IPS DF 6.9 (cell line): ENCODE measurements at places on chromosomes 1 and 21.

DNA sequence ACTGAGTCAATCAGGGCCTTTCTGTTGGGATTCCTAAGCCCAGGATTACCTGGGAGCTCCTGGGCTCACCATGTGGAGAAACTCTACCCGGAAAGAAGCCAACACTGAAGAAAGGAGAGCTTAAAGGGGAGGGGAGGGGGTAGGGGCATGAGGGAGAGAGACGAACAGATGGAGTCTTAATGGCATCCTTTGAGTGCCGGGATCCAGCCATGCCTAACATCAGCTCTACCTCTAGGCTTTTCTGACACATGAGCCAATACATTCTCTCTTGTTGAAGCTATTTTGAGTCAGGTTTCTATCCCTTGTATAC is 75.0 kb downstream of the NPHP4 start:
- no peaks in the 10 kb centered on the region for H3K27me3 ChIP-seq
- H3K36me3 ChIP-seq, result no peaks in the 10 kb centered on the region
- DNase-seq, result no peak

- no peak for DNase-seq
- H3K27ac ChIP-seq, result no peak overlapping the region
- no peaks in the 10 kb centered on the region for H3K4me1 ChIP-seq
- no peak overlapping the region for H3K4me3 ChIP-seq
- no peaks in the 10 kb centered on the region for H3K27me3 ChIP-seq
These were observed 172.6 kb upstream of the ADAMTS5 start for GRCh38 chr21:27139526-27139925.

GRCh38 chr1:222441066-222441465 is 106.8 kb downstream of the HHIPL2 start:
- H3K27ac ChIP-seq, result no peak overlapping the region
- H3K27me3 ChIP-seq, result no peaks in the 10 kb centered on the region
- 0 out of 2 replicates have a peak, but pooled peaks cover 1% of the 10 kb centered on the region for H3K4me1 ChIP-seq
- no peak overlapping the region for H3K4me3 ChIP-seq

GRCh38 chr1:1080122-1080757 is 6.1 kb upstream of the RNF223 start:
- H3K27me3 ChIP-seq, result no peaks in the 10 kb centered on the region
- DNase-seq, result no peak
- no peak overlapping the region for H3K27ac ChIP-seq
- peaks cover 1% of the 10 kb centered on the region; the same call in 1 of the 2 replicates for H3K4me1 ChIP-seq

DNA sequence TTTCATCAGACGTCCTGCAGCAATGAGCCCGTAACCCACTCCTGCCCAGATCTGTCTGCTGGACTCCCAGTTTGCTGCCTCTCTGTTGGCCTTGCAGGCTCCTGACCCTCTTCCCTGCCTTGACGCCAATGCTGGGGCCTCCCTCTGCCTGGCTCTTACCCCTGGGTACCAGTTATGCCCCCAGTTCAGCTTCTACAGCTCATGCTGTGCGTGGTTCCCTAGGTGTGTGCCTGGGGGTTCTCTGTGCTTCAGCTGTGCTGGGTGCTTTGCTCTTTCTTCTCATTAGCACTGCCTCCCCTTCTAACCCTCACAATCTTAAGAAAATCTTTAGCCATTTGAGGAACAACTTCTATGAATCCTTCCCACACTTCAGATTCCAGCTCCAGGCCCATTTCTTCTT is 151.4 kb downstream of the ZSCAN20 start:
- H3K27ac ChIP-seq, result no peak overlapping the region
- no peaks in the 10 kb centered on the region for H3K27me3 ChIP-seq
- no peaks in the 10 kb centered on the region for H3K4me1 ChIP-seq
- H3K4me3 ChIP-seq, result no peak overlapping the region

- no peaks in the 10 kb centered on the region; the same call in none of the 2 replicates for H3K4me1 ChIP-seq
- H3K27me3 ChIP-seq, result no peaks in the 10 kb centered on the region
- DNase-seq, result no peak
- no peaks in the 10 kb centered on the region for H3K36me3 ChIP-seq
These were observed 169.3 kb upstream of the IVNS1ABP start for GRCh38 chr1:185486346-185486745.

GRCh38 chr21:37555672-37556261 is 189.2 kb downstream of the DYRK1A start:
- DNase-seq, result no peak

GRCh38 chr1:170668209-170669106 is 4.5 kb downstream of the PRRX1 start:
- no peak for DNase-seq
- H3K36me3 ChIP-seq, result no peaks in the 10 kb centered on the region
- H3K4me1 ChIP-seq, result peaks cover 1% of the 10 kb centered on the region; the same call in 1 of the 2 replicates

GRCh38 chr1:200909071-200909470 is 14.4 kb downstream of the INAVA start:
- H3K27me3 ChIP-seq, result no peaks in the 10 kb centered on the region
- no peak for DNase-seq
- H3K36me3 ChIP-seq, result peaks cover 32% of the 10 kb centered on the region

DNA sequence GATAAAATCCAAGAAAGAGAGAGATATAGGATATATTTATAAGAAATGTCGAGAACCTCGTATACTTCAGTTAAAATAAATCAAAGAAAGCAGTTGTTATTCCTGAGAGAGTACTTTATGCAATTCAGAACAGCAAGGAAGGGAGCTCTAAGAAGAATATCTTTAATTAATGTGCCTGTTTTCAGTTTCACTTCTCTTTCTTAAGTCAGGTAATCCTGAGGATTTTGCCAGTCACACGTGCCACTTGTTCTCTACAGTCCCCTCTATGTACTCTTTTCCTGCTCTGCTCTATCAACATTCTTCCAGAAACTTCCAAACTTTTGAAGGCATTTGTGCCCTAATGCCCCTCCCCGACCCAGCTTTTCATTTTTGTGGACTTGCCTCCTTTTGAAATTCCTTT is 211.9 kb downstream of the AKT3 start:
- no peaks in the 10 kb centered on the region for H3K4me1 ChIP-seq
- DNase-seq, result no peak
- no peaks in the 10 kb centered on the region for H3K27me3 ChIP-seq
- H3K36me3 ChIP-seq, result no peaks in the 10 kb centered on the region
- no peak overlapping the region for H3K27ac ChIP-seq

DNA sequence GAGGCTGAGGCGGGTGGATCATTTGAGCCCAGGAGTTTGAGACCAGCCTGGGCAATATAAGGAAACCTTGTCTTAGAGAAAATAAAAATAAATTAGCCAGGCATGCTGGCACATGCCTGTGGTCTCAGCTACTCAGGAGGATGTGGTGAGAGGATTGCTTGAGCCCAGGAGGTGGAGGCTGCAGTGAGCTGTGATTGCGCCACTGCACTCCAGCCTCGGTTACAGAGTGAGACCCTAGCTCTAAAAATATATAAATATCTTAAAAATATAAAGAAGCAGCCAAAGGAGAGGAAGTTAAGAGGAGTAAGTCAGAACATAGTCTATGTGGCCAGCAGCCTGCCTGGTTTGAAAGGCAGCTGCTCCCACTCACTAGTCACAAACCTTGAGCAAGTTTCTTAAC is 4.5 kb upstream of the IL10RB start:
- no peaks in the 10 kb centered on the region for H3K27me3 ChIP-seq
- H3K4me3 ChIP-seq, result no peak overlapping the region
- no peak overlapping the region for H3K27ac ChIP-seq
- H3K4me1 ChIP-seq, result no peaks in the 10 kb centered on the region
- DNase-seq, result no peak
- no peaks in the 10 kb centered on the region; the same call in 1 of the 2 replicates for H3K36me3 ChIP-seq

GRCh38 chr1:181742426-181742825 is 259.1 kb downstream of the CACNA1E start:
- H3K27ac ChIP-seq, result no peak overlapping the region
- H3K36me3 ChIP-seq, result no peaks in the 10 kb centered on the region
- DNase-seq, result no peak

DNA sequence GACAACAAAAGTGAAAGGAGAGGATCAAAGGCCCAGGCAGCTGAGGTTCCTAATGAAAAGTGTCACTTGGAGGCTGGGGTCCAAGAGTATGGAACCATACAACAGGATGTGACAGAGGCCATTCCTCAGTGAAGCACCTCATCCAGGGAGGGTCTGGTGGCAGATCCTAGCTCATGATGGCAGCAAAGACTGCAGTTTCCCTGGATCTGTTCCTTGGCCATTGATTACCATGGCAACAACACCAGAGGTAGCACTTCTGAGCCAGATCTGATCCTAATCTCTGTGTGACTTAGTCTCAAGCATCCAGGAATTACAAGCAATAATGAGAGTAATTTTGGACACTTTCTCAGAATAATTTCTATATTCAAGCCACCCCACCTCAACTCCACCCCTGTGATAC is 12.9 kb downstream of the FAM177B start:
- H3K27me3 ChIP-seq, result no peaks in the 10 kb centered on the region
- no peak for DNase-seq
- H3K36me3 ChIP-seq, result no peaks in the 10 kb centered on the region
- H3K4me3 ChIP-seq, result no peak overlapping the region
- no peaks in the 10 kb centered on the region for H3K4me1 ChIP-seq

DNA sequence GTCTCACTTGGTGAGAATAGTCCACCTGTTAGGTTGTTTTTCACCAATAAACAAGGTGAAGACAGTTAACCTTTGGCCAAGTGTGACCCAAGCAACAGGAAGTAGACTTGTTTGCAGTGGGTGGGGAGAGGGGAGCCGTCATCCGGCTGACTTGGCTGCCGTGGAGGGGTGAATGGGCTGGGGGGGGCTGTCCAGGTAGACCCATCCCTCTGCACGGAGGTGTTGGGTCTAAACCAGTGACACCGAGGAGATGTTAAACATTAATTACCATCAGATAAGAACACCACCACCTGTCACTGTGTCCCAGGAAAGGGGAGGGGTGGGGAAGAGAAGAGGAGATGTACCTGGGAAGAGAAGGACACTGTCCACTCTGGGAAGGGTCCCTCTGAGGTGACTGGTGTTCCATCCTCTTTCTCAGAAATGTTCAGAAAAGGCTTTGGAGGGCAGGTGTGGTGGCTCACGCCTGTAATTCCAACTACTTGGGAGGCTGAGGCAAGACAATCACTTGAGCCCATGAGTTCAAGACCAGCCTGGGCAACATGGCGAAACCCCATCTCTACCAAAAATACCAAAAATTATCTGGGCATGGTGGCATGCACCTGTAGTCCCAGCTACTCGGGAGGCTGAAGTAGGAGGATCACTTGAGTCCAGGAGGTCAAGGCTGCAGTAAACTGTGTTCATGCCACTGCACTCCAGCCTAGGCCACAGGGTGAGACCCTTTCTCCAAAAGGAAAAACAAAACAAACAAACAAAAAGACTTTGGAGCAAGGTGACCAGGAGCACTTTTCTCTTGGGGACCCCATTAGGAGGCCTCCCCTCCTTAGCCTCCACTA is 6.7 kb upstream of the MYOM3 start:
- no peaks in the 10 kb centered on the region for H3K36me3 ChIP-seq
- no peaks in the 10 kb centered on the region for H3K4me1 ChIP-seq
- no peak overlapping the region for H3K4me3 ChIP-seq
- no peak for DNase-seq
- H3K27ac ChIP-seq, result no peak overlapping the region

- H3K36me3 ChIP-seq, result no peaks in the 10 kb centered on the region
- H3K27ac ChIP-seq, result no peak overlapping the region
- no peaks in the 10 kb centered on the region for H3K27me3 ChIP-seq
- DNase-seq, result no peak
- H3K4me1 ChIP-seq, result peaks cover 10% of the 10 kb centered on the region
- no peak overlapping the region for H3K4me3 ChIP-seq
These were observed 14.0 kb upstream of the LEMD1 start for GRCh38 chr1:205435578-205436573.
